Activated naive CD8-positive, alpha-beta T cell treated with anti-CD3 and anti-CD28 coated beads for 36 hours (primary cell): ENCODE measurements at places on chromosomes 3 and 15. TPM values are rescaled to one million over a fixed set of nuclear protein-coding genes. Genes with fewer than 3 reads are reported as not detected.

PATL2 gene
- 7.0 TPM for total RNA-seq

SUCLG2 gene
- total RNA-seq, result 64.2 TPM

IMPG2 gene
- total RNA-seq, result 0.12 TPM

NAALADL2 gene
- total RNA-seq, result not detected

SLC28A1 gene
- not detected for total RNA-seq

CAMK2N2 gene
- not detected for total RNA-seq

MRAS gene
- total RNA-seq, result 0.54 TPM

ZPLD1 gene
- not detected for total RNA-seq

PPP4R2 gene
- total RNA-seq, result 99.3 TPM

HTD2 gene
- 10.1 TPM for total RNA-seq

ADAMTS17 gene
- total RNA-seq, result 3.6 TPM

GOLGA6B gene
- not detected for total RNA-seq

EPHB1 gene
- total RNA-seq, result not detected

SPINK8 gene
- total RNA-seq, result not detected

NCKIPSD gene
- total RNA-seq, result 43.8 TPM

ROBO2 gene
- not detected for total RNA-seq

SCN11A gene
- 0.08 TPM for total RNA-seq

TMIE gene
- total RNA-seq, result 0.41 TPM

CCRL2 gene
- 3.4 TPM for total RNA-seq

IGSF11 gene
- total RNA-seq, result 0.10 TPM

KBTBD13 gene
- not detected for total RNA-seq

ACVR2B gene
- total RNA-seq, result 5.1 TPM

SERPINI2 gene
- total RNA-seq, result not detected

TM4SF18 gene
- not detected for total RNA-seq
